ENCODE measurements at places on chromosomes 6 and 20.

DNA sequence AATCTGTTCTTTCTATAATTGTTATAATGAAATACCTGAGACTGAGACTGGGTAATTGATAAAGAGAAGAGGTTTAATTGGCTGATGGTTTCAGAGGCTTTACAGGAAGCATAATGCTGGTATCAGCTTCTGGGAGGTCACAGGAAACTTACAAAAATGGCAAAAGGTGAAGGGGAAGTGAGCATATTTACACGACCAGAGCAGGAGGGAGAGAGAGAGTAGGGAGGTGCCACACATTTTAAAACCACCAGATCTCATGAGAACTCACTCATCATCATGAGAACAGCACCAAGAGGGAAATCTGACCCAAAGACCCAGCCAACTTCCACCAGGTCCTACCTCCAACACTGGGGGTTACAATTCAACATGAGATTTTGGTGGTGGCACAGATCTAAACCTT is 2.6 kb upstream of the SIRPB1 start:
- no peak for DNase-seq

- no peak for DNase-seq
Observed at GRCh38 chr6:18240230-18240629, 24.1 kb downstream of the DEK start.

DNA sequence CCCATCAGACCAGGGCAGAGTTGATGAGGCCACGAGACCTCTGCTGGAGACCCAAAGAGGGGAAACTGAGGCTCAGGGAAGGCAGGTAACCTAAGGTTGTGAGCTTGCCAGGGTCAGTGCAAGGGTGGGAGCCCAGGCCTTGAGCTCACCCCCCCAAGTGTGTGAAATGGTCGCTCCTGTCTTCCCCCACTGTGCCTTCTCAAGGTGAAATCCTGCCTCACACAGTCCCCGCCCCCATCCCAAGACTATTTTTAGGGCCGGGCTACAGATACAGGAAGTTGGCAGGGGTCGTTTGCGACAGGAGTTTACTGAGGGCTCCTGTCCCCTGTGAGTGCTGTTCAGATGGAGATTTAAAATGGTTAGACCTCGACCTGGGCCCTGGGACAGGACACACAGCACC is 18.7 kb upstream of the GATA5 start:
- no peak for DNase-seq

GRCh38 chr6:149471801-149472200 is 13.0 kb downstream of the ZC3H12D start:
- DNase-seq, result no peak

- DNase-seq, result peak; percentile 58
Observed at GRCh38 chr6:121305957-121306607, 28.2 kb downstream of the TBC1D32 start.

- DNase-seq, result peak; percentile 82
Observed at GRCh38 chr6:26250698-26251044, 114.3 kb upstream of the BTN3A2 start.

DNA sequence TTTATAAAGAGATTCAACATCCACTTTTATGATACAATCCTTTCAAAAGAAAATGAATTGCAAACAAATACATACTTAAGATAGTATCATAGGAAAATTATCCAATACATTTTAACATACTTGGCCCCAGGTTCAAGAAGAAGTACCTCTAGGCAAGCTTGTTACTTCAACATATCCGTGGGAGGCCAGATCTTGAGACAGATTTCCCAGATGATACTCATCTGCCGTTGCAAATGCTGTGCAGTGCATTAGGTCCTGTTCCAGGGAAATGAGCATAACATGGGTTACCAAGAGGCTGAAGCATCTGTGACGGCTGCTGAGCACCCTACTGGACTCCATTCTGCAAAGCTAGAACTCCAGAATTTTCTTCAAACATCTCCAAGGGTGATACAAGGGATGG is 15.6 kb downstream of the RMND1 start:
- no peak for DNase-seq

DNA sequence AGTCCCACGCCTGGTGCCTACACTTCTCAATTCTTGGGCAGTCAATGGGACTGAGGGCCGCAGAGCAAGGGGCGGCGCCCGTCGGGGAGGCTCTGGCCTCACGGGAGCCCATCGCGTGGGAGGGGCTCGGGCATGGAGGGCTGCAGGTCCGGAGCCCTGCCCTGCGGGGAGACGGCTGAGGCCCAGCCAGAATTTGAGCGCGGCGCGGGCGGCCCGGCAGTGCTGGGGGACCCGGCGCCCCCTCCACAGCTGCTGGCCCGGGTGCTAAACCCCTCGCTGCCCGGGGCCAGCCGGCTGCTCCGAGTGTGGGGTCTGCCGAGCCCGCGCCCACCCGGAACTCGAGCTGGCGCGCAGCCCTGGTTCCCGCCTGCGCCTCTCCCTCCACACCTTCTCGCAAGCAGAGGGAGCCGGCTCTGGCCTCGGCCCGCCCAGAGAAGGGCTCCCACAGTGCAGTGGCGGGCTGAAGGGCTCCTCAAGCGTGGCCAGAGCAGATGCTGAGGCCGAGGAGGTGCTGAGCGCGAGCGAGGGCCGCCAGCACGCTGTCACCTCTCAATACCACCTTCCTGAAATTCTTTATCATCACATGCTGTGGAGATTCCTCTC is 58.5 kb downstream of the BAK1 start:
- DNase-seq, result no peak

DNA sequence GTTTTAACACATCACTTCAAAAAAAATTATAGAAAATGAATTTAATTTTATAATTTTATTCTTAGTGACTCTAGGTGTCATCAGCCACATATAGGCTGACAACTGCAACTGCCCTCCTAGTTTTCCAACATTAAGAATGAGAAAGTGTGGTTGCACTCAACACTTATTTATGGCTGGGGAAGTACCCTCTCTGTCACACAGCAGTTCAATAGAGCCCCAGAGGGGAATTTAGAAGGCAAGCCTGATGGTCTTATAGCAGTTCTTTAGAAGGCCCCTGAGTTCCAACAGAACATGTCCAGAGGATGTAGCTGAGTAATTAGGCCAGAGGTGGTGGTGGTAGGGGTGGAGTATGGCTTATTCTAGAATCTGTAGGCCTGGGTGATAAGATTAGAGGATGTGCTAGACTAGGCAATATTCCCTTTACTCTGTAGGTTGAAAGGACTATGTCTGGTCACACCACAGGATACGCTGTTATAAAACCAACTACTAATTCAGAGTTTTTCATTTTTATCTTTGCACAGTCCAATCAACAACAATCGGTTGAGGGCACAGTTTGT is 226.5 kb upstream of the CITED2 start:
- no peak for DNase-seq

DNA sequence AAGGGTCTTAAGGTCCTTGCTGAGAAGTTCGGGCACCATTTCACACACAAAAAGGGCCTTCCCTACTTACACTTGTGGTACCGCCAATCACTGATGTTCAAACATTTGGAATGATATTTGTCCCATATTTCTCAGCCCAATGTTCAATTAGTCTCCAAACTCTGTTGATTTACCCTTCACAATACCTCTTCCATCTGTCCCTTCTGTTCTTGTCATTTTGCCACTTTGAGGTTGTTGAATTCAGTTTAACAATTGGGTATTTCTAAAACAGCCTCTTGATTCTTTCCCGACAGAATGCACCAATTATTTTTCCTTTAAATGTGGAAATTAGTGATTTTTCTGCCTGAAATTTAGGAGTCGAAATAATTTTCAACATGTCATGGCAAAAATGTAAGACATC is 46.2 kb downstream of the NOX3 start:
- DNase-seq, result no peak

DNA sequence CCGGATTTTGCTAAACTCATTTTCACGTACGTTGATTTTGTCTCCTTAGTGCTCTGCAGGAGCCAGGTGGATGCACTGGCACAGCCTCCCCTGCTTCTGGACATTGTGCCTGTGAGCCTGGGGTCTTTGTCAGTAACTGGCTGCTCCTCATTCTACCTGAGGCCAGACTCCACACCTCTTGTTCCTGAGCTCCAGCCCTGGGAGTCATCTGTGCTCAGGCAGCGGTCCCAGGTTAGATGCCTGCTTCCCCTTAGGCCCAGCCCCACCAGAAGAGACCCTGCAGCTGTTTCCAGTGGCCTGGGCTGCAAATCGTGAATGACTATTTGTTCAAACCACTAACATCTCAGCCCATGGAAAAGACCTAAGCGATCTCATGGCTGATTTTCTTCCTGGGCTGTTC is 129.1 kb downstream of the ERMARD start:
- no peak for DNase-seq

- DNase-seq, result no peak
Observed at GRCh38 chr20:31908424-31908823, 38.0 kb downstream of the TTLL9 start.

DNA sequence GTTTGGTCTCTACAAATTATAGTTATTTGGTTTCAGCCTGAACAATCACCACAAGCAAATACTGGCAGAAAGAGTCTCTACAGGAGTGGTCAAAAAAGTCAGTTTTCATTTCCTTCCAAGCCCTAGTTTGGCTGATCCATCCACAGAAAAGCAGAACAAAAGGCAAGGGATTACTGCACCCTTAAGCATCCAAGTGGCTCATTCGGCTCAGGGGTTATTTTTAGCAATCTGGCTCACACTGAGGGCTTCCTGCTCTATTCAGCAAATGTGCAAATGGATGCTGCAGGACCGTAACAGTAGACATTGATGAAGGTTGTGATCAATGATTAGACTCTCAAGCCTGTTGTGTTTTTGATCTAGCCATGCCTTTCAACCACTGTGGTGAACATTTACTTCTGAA is 62.2 kb upstream of the FABP7 start:
- DNase-seq, result no peak

DNA sequence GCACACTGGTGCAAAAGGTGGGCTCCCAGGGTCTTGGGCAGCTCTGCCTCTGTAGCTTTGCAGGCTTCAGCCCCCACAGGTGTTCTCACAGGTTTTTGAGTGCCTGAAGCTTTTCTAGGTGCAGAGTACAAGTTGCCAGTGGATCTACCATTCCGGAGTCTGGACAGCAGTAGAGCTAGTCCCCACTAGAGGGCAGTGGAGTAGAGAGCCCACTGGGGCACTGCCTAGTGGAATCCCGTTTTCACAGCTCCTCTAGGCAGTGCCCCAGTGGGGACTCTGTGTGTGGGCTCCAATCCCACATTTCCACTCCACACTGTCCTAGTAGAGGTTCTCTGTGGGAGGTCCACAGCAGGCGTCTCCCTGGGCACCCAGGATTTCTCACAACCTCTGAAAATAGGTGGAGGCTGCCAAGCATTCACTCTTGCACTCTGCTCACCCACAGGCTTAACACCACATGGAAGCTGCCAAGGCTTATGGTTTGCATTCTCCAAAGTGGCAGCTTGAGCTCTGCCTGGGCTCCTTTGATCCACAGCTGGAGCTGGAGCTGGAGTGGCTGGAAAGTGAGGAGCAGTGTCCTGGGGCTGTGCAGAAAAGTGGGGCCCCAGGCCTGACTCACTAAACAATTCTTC is 86.3 kb upstream of the PROKR2 start:
- no peak for DNase-seq

DNA sequence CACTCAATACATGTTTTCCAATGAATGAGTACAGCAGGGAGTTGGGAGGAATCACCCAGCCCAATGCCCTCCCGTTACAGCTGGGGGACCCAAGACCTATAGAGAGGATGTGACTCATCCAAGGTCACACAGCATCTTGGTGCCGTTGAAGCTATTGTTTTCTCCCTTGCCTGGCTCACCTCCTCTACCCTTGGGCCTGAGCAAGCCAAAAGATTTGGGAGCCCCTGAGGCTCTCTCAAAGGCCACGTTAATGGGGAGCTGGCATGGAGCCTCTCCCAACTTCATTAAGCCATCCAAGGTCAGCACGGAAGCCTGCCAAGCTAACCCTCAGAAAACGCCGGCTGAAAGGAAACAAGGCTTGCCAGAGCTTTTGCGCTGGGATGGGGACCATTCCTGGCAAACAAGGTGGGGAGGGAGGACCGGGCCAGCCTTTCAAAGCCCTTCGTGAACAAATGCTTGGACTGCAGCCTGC is 30.4 kb downstream of the KCNB1 start:
- DNase-seq, result no peak

DNA sequence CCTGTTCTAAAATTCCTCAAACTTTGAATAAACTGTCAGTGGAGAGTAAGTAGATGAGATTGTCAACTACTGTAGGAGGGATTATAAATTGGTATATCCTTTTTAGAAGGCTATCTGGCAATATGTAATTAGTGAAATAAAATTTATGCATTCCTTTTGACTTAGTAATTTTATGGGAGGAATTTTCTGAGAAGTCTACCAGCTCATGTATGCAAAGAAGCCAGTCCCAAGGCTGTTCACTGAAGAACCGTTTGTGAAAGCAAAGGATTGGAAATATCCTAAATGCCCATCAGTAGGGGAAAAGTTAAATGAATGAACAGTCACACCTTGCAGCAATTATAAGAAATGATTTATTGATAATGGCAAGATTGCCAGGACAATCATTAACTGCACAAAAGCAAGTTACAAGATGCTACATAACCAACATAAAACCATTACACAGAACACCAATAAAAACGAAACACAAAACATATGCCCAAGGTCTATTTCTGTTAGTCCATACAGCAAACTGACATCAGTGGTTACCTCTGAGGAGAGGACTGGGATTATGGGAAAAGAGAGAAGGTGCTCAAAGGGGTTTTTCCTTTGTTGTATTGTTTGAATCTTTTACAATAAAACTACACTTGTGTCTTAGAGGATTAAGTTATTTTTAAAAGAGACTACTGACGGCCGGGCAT is 4.6 kb upstream of the DSTN start:
- no peak for DNase-seq

GRCh38 chr6:141326426-141326825 is 806.3 kb upstream of the GJE1 start:
- DNase-seq, result no peak

- peak; percentile 99 for DNase-seq
Observed at GRCh38 chr6:168292826-168293225, 26.8 kb downstream of the DACT2 start.

GRCh38 chr6:111291336-111292259 is 191.4 kb downstream of the REV3L start:
- DNase-seq, result no peak

GRCh38 chr6:36131511-36132245 is 1.4 kb downstream of the MAPK13 start:
- peak; percentile 68 for DNase-seq

DNA sequence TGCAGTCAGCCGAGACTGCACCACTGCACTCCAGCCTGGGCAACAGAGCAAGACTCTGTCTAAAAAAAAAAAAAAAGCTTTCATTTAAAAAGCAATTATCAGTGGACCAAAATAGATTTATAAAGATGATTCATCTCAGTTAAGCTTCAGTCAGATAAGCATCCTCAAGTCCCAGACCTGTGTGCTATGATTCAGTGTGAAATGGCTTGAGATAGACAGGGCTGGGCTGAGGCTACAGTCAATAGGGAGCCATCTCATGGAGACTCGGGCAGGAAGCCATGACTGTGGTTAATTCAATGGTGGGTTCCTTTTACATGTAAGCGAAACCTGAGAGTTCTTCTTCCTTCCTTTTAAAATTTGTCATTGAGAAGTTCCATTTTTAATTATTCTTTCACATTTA is 276.0 kb downstream of the TFAP2A start:
- no peak for DNase-seq
